SK-N-DZ (cell line): ENCODE measurements at places on chromosomes 16 and 17.

DNA sequence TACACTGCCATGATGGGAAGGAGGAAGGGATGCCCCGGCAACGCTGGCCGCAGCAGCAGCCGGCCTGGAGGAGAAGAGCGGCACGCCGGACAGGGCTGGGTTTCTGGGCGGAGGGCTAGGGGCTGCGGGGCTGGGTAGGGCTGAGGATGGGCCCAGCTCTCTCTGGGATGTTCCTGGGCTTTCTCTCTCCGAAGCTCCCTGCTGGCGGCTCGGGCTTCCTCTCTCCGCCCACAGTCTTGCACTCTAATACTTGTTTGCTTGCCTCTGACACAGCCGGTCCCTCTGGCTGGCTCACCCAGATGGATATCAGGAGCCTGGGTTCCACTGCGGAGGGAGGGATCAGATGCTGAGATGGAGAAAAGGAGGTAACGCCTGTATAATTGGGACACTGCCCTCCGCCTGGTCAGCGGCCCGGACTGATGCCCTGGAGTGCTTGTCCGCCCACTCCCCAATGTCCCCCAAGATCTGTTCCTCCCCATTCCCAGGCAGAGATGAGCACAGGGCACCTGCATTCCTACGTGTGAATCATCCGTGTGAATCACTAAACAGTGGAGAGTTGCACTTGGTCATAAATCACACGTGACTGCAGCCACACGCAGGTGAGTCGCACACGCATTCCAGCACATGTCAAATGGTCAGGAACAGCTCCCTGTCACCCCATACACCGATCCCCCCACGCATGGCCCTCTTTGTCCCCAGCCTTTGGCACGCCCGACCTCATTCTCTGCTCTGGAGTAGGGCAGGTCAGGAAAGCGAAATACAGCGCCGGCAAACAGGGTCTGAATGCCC lies at the start of gene ALOXE3:
ALOXE3 (minus strand) TSS at position 535 of the 789 bp plus-strand sequence; CDS start at position 11, 524 bp downstream.
- peak; percentile 56 for DNase-seq

DNA sequence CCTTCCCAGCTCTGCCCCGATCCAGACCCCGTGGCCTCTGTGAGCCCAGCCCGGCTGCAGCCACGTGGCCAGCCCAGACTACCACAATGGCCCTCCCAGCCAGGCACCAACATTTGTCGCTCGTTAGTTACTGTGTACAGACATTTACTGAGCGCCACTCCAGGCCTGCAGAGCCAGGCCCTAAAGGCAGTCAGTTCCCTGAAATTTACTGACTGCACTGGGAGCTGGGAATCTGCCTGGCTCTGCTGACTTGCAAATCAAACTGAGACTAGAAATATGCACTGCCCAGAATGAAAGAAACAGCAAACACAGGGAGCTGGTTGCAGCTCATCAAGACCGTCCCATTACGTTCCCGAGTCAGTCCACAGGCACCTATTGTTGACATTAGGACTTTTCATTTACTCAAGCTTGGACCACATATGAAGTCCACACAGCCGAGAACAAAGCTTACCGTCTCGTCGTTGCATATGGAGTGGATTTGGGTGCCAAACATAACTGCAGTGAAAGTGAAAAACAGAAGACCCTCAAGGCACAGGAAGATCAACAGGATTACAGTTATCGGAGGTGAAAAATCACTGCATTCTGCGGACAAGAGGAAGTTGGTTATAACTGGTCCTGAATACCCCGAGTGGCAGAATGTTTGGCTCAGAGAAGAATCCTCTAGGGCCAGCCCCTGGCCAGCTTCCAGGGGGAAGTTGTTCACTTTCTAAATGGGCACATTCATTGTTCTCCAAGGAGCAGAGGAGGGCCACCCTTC lies 34.5 kb downstream of the ZDHHC7 start:
- no peak for DNase-seq

DNA sequence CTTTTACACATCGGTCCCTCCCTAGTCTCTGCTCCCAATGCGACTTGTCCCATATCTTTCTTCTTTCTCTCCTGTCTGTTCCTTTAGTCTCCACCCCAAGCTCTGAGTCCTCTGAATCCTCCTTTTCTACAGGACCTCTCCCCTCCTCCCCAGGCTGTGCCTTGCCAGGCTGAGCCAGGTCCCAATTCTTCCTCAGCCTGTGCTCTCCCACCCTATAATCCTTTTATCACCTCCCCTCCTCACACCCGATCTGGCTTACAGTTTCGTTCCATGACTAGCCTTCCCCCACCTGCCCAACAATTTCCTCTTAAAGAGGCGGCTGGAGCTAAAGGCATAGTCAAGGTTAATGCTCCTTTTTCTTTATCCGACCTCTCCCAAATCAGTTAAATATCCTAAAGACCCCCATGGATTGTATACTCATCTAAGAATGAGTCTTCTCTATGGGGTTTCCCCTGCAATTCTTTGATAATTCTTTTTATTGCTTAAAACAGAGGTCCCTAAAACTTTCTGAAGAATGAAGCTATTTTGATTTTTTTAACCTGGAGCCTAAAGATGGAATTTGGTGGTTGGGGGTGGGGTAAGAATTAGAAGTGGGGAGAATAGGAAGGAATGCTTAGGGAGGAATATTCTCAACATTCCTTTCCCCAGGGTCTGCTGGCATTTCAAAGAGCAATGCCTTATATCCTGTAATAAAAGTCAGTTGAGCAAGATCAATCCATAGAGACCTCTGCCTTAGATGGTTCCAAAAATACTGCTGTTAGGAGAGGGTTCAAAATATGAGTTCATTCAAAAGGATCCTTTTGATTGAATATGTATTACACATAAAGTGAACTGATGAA lies 102.8 kb downstream of the MYO1D start:
- DNase-seq: no peak

GRCh38 chr16:83818276-83818675 lies 10.5 kb downstream of the HSBP1 start:
- no peak for DNase-seq

- no peak for DNase-seq
Measured at GRCh38 chr17:76018801-76019200, 8.3 kb downstream of the EVPL start.

GRCh38 chr16:85238233-85238647 lies 126.0 kb upstream of the CIBAR2 start:
- DNase-seq: peak; percentile 78

- no peak for DNase-seq
Measured at GRCh38 chr17:13256545-13256944, 238.7 kb upstream of the ELAC2 start.

- DNase-seq: peak; percentile 44
Measured at GRCh38 chr17:2176499-2177169, 121.7 kb downstream of the HIC1 start.

- DNase-seq: no peak
Measured at GRCh38 chr16:22120440-22120839, 28.1 kb downstream of the VWA3A start.

GRCh38 chr17:21493993-21494392 lies 117.8 kb downstream of the KCNJ12 start:
- no peak for DNase-seq

- no peak for DNase-seq
Measured at GRCh38 chr16:27441276-27441675, 39.3 kb downstream of the IL21R start.

- no peak for DNase-seq
Measured at GRCh38 chr17:17504341-17505140, 8.3 kb upstream of the RASD1 start.

GRCh38 chr17:80453998-80454556 lies 22.3 kb downstream of the NPTX1 start:
- DNase-seq: no peak

GRCh38 chr16:2365397-2366294 lies 25.1 kb upstream of the ABCA3 start:
- DNase-seq: no peak

DNA sequence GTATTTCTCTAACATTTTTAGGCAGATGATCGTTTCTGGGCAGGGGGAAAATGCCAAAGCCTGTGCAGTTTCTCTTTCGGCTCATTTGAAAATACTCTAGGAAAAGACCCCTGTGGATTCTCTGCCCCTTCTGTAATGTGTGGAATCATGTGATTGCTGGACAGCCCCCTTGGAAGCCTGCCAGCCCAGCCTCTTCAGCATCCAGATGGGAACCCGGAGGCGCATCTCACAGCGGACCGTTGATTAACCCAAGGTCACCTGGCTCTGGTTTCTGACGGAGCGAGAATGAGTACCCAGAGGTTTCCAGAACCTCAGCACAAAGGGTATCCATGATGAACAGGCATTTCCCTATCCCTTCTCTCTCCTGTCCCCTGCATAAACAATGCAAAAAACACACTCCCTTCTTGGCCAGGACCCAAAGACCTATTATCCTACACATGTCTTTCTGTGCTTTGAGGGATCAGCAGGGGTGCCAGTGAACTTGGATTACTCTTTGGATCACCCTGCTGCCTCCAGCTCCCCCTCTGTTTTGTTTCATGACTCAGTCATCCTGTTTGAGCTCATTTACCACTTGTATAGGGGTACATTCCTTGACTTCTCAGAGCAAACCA lies 957.1 kb upstream of the RBFOX1 start:
- peak; percentile 27 for DNase-seq

DNA sequence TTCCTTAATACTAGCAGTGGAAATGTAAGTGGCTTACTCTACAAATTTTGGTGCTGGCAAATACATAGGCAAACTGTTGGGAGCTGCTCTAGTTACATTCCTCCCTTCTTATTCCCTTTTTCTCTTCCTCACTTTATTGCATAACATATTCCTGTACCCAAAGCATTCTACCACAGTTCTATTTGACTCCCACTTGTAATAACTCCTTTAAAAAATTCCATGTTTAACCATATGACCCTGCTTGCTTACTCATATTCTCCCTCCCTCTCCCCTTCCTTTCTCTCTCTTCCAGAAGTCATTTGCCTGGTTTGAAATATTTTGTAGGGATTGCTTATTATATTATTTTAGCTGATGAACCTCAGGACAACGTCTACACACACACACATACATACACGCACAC lies 22.7 kb downstream of the NQO1 start:
- no peak for DNase-seq

- DNase-seq: no peak
Measured at GRCh38 chr17:26809033-26809432, 484.9 kb upstream of the WSB1 start.

GRCh38 chr17:83202002-83203000 lies 122.9 kb downstream of the METRNL start:
- DNase-seq: no peak

- no peak for DNase-seq
Measured at GRCh38 chr17:9538626-9539025, 37.0 kb downstream of the STX8 start.
